Stimulated activated CD4-positive, alpha-beta T cell treated with anti-CD3 and anti-CD28 coated beads, Interleukin-1b, Interleukin-23, amount 100 ng/mL, for 48 hours (primary cell): ENCODE measurements at places on chromosomes 1 and 21.

- DNase-seq = no peak
Measured at GRCh38 chr1:227896710-227897655, 50.7 kb downstream of the WNT9A start.

DNA sequence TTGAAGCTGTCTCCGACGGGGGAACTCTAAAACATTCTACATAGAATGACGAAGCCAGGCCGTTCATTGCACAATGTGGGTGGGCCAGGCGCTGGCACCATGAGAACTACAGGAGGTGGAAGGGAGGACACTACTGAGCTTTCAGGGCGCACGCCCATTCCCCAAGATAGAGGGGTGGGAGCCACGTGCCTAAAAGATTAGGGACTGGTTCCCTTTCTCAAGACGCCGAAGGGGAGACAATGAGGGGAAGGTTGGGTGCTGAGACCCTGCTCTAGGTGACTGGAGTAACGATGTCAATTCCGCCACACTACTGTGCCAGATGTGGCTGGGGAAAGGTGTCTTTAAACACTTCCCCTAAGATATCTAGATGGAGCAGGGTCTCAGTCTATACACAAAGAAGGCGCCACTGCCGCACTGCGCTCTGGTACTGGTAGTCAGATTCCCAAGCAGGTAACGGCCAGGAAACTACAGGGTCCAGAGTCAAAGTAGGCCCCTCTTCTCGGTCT is 782 bp downstream of the CSDE1 start:
- DNase-seq = peak; percentile 30

- no peak for DNase-seq
Measured at GRCh38 chr1:198788561-198789064, 149.8 kb downstream of the PTPRC start.

DNA sequence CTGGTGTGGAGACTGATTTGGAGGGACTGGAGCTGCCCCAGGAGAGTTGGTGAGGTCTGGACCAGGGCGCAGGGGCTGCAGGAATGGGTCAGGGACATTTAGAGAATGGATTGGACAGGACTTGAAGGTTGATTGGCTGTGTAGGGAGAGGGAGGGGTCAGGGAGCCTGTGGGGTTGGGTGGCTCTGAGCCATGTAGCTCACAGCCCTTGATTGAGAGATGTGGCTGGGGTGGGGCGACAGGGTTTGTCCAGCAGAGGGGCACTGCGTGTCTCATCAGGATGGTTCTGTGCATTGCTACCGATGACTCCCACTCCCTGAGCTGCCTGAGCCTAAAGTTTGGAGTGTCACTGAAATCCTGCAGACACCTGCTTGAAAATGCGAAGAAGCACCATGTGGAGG is 12.1 kb downstream of the AZIN2 start:
- DNase-seq = no peak

DNA sequence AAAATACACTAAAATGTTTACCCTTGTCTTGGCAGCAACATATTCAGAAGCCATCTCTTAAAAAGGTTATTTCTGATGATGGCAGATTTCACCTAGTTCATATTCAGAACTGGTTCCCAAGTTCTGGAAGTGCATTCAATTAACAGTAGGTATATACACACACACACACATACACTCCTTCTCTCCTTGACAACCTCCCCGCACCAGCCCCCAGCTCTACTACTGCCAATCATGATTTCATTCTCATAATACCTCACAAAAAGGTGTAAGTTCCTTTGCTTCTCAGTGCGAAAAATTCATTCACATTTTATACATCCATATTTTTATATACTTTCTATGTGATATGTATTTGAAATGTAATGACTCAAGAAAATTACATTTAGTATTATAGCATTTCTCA is 228.1 kb upstream of the ST6GALNAC5 start:
- no peak for DNase-seq

DNA sequence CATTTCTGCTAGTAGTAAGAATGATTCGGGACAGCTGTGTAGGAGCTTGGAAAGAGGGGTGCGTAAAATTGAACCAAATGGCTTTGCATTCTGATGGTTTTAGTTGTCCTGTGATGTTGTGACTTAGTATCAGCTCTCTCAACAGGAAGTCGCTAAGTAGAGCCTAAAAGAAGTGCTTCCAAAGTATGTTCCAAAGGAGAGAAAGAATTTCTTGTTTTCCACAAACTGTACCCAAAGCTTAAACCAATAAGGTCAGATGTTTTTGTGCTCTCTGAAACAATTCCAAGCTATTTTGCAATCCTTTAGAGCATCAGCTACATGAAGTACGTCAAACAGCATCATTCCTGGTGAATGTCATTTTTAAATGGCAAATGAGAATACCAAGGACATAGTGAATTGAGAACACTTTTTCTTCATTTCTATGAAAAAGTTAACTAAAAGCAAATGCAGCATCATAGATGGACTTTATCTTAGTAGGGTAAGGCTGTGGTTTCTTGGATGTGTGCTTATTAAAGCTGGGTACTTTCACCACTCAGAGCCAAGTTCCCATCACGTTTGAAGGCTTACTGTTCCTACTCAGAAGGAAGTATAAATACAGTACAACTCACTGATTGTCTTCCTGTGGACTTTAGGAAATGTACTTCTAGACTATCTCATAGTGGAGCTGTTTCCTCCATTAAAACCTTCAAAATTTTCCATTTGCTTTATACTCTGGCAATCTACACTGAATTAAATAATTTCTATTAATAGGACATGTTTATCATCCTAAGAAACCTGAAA is 148.6 kb downstream of the C1orf21 start:
- DNase-seq = no peak

DNA sequence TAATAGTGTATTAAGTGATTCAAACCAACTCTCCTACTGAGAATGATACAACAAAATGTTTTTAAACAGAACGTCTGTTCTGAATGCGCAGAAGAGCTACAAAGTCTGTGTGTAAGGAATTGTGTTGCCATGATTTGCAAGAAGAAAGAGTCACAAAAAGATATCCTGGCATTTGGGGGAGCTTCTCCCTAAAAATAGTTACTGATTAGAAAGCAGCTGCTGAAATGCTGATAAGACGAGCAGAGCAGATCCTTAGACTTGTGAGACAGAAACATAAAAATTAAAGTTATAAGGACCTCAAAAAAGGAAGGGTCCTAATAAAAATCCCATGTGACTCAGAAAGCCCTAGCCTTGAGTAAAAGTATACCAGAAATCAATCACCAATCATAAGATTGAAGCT is 54.9 kb upstream of the CRB1 start:
- no peak for DNase-seq

DNA sequence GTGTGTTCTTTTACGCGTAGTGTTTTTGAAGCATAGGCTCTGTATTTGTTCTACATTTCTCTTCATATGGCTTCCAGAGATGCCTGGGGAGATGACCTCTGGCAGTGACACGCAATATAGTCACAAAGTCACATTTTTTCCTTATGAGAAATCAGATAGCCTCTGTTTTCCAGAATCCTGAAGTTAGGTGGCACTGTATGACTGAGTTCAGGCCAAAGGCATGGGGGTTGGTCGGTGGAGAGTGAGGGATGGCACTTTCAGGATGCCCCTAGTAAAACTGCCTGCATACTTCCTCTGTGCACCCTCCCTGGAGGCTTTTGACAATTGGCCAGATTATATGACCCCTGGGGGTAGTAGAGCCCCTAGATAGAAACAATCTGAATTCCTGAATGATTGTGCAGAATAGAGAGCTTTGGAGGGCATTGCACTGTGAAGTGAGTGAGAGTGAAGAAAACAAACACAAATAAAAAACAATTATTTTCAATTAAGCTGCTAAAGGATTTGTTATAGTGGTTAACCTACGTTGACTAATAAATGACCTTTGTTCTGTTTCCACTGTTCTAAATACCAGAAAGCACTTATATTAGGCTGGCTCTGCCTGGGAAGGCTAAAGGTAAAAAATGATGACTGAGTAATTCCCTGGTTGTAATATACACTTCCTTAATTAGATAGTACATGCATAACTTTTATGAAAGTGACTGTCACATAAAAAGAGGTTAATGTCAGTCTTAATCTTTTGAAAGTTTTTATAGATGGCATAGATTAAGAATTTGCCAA is 1660.8 kb downstream of the PLA2G4A start:
- no peak for DNase-seq
